Stimulated activated CD8-positive, alpha-beta memory T cell treated with anti-CD3 and anti-CD28 coated beads, Interleukin-15, amount 100 ng/mL, for 24 hours (primary cell): ENCODE measurements at places on chromosomes 3 and 15.

DNA sequence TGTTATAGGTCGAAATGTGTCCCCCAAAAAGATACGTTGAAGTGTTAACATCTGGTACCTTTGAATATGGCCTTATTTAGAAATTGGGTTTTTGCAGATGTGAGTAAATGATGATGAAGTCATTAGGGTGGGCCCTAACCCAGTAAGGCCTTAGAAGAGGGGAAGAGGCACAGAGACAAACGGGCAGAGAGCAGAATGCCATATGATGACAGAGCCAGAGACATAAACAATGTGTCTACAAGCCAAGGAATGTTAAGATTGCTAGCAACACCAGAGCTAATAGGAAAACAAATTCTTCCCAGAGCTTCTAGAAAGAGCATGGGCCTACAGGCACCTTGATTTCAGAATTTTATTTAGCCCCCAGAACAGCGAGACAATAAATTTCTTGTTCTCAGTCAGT is 693.1 kb upstream of the NECTIN3 start:
- no peak for DNase-seq

- DNase-seq: no peak
Measured at GRCh38 chr15:95758451-95758850, 572.0 kb upstream of the NR2F2 start.

DNA sequence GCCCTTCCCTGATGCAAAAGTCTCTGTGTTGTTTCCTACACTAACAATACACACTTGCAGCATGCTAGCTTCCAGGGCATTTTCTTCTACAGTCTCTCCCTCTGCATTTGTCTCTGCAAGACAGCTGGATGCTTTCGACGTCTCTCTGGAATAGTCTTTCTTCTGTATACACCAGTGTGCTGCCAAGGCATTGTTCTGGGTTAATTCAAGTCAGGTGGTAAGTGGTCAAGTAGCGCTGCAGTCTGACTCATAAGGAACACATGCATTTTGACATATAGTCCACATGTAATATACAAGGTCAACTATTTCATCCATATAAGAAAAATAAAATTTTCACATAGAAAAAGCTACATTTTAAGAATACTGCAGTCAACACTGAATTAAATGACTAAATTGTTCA is 92.7 kb downstream of the MYLK start:
- DNase-seq: no peak

DNA sequence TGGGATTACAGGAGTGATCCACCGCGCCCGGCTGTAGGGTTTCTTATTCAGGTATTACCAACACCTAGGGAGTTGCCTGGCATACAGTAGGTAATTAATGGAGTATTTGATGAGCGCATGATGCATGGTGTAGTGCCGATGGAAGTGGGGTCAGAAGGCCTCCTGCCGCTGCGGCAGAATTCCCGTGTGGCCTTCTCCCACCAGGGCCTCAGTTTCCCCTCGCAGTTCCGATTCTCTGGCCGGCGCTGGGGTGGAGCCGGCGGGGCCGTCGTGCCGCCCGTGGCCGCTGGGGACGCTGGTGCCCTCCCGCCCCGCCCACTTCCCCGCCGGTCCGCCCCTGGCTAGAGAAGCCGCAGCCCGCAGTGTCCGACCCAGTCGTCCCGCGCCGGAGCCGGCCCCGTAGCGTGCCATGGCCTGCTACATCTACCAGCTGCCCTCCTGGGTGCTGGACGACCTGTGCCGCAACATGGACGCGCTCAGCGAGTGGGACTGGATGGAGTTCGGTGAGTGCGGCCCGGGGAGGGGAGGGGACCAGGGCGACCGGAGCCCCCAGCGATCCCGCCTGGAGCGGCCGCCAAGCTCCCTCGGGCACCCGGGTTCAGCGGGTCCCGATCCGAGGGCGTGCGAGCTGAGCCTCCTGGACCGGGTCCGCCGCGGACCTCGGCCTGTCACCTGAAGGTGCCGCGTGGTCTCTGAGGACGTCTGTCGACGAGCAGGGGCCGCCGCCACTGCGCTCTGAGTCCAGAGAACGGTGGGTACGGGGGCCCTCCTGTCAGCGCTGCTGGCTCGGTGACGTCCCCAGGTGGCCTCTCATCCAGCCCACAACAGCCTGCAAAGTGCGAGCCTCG is at the start of gene IRAK2:
TSS of gene IRAK2 (plus strand) at position 374 of the 848 bp plus-strand sequence. CDS start at position 410, 36 bp downstream.
- peak; percentile 40 for DNase-seq

DNA sequence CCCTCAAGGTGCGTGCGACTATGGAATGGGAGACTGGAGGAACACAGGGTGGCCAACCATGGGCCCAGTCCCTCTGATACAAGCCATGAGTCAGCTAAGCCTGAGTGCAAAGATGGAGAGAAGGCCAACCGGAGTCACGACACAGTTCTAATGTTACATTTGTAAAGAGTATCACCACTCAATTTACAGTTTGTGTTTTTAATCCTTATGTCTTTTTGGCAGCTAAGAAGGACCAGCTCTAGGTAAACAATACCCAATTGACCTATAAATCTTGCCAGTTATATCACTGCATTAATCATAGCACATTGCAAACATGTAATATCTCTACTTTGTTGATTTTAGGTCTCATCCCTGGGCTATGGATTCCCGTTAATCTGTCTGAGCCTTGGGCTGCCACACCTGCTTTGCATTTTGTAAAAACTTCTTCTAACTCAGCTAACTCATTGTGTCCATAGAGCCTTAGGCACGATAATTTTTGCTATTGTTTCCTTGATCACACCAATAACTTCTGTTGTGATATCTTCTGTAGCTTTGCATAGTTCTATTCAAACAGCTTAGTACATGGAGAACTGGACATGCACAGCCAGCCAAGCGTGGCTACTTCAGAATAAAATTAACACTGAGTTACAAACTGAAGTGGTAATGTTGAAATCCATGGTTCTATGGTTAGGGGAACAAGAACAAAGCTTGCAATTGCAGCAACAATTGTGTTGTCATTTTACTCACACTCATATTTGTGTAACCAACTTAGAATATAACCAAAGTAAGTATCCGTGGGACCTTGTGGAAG is 50.3 kb downstream of the LSM3 start:
- DNase-seq: no peak

GRCh38 chr15:39918688-39919385 is 1.2 kb downstream of the GPR176 start:
- DNase-seq: no peak

DNA sequence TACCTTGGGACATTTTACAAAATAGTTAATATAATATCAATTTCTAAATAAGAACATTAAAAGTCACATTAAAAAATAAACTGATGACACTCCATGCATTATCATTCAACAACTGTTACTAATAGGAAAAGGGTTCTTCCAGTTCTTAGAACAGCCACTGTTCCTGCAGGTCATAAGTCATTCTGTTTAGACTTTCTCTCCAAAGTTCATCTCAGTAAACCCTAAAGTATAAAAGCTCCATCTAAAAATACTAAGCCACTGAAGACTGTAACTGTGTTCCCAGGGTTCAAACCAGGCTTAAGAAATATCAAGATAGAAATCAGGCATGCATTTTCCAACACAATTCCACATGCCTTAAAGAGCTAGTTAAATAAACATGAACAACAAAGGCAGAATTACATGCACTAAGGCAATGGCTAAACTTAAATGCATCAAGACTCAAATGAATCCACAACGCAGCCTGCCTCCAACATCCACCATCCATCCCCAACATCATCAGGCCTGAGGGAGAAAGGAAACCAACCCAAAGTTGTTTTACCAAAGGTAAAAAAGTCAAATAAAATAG is 46.2 kb downstream of the DMXL2 start:
- DNase-seq: no peak

- no peak for DNase-seq
Measured at GRCh38 chr3:188598894-188599293, 444.9 kb downstream of the LPP start.

DNA sequence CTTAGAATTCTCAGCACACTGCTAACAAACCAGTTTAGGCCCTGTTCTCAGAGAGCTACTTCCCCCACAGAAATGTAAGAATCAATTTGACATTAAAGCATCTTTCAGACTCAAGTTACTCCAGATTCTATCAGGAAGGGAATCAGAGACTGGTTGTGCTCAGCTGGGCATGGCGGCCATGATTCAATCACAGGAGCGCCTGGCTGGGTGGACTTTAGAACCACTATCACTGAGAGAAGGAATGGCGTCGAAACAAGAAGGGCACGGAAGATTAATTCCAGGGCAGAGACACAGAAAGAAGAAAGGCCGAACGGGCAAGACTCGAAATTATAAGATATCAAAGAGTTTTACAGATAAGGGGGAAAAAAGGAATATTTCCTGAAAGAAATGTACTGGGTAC is 6.2 kb downstream of the TNIK start:
- no peak for DNase-seq

DNA sequence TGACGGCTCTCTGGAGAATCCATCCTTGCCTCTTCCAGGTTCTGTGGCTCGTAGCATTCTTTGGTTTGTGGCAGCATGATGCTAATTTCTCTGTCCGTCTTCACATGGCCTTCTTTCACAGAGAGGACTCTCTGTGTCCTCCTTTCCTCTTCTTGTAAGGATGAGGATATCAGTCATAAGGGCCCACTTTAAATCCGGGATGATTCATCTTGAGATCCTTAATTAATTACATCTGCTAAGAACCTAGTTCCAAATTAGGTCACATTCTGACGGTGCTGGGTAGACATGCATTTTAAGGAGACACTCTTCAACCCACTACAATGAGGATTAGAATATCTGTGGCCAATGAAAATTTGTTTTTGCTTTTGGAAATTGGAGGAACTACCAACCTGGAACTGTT is 15.7 kb upstream of the GXYLT2 start:
- no peak for DNase-seq

- DNase-seq: no peak
Measured at GRCh38 chr3:113252553-113252952, 41.2 kb downstream of the BOC start.

GRCh38 chr3:149038322-149038721 is 47.0 kb downstream of the GYG1 start:
- no peak for DNase-seq

DNA sequence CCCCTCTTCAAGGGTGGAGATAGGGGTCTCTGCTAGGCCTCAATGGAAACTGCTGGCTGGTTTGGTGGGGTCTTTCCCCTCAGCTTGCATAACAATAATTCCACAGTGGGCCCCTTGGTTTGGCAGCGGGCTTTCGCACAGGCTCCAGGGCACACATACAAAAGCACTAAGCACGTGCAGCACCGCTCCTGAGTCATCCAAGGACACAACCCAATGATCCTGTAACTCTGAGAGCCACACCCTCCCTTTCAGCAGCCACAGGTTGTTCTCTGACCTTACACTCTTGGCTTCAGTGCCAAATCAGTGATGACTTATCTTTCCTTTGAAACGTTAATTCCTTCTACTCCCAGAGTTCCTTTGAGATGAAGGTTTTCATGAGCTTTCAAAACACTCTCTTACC is 41.7 kb downstream of the DAPK2 start:
- DNase-seq: no peak

DNA sequence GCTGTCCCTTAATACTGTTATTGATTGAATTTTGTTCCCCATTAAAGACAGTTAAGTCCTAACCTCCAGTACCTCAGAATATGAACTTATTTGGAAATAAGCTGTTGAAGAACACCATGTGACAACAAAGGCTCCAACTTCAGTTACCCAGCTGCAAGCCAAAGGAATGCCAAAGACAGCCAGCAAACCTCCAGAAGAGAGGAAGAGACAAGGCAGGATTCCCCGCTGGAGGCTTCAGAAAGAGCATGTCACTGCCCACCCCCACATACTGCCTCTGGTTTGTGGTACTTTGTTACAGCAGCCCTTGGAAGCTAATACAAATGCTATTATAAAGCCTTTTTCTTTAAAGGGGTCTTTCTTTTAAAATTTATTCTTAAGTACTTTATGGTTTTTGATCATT is 18.4 kb upstream of the NEK10 start:
- no peak for DNase-seq
